Esophagus squamous epithelium (tissue), 5 donors: ENCODE measurements at places on chromosomes 7 and 10.

DNA sequence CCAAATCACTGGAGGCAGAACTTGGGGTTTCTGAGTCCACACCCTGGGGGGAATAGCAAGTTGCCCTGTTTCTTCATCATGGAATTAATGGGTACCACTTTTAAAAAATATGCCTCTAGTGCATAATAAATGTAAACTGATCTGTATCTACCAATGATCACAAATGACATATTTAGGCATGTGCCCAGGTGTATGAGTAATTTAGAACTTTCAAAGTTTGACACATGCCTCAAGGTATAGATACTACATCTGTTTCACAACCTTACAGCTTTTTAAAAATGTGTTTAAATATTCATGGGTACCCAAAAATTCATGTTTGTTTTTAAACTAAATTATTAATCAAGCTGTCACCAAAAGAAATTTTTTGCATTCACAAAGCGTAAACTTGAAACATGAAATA, 226.0 kb downstream of the KIAA1217 start:
- DNase-seq: no peak

- DNase-seq: no peak
Observed at GRCh38 chr7:32928785-32929298, 28.4 kb upstream of the FKBP9 start.

DNA sequence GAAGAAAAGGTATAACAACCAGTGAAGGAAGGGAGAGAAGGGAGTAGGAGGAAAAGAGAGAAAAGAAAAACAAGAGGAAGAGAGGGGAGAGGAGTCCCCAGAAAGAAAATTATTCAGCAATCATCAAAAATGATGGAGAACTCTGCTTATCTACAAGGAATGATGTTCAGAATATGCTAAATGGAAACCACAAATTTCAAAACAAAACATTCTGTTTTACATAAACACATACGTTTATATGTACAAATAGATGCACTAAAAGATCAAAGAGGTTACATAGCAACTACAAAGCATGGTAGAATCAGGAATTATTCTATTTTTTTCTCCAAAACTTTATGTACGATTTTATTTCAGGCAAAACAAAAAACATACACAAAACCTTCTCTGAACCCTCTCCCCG, 91.9 kb downstream of the FAM13C start:
- no peak for DNase-seq

DNA sequence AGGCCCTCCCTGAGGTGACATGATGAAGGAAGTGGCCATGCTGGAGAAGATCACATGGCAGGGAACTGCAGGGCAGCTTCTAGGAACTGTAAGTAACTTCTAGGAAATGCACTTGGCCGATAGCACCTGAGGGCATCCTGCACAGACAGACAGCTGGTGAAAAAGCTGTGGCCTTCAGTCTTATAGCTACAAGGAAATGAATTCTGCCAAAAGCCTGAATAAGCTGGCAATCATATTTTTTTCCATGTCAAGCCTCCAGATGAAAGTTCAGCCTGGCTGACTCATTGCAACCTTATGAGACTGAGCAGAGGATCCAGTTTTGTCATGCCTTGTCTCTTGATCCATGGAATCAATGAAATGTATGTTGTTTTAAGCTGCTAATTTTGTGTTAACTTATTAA, 91.1 kb upstream of the CACNA2D1 start:
- DNase-seq: no peak

- DNase-seq: no peak
Observed at GRCh38 chr7:93212881-93213280, 13.4 kb downstream of the HEPACAM2 start.

- DNase-seq: no peak
Observed at GRCh38 chr10:2924431-2924830, 142.9 kb upstream of the PFKP start.

GRCh38 chr7:94509887-94510581, 425 bp downstream of the CASD1 start:
- DNase-seq: no peak

GRCh38 chr7:75870557-75871161, 8.2 kb upstream of the RHBDD2 start:
- no peak for DNase-seq

GRCh38 chr10:93938140-93938539, 44.4 kb downstream of the SLC35G1 start:
- DNase-seq: no peak
